ENCODE measurements at places on chromosomes 11 and 22.

DNA sequence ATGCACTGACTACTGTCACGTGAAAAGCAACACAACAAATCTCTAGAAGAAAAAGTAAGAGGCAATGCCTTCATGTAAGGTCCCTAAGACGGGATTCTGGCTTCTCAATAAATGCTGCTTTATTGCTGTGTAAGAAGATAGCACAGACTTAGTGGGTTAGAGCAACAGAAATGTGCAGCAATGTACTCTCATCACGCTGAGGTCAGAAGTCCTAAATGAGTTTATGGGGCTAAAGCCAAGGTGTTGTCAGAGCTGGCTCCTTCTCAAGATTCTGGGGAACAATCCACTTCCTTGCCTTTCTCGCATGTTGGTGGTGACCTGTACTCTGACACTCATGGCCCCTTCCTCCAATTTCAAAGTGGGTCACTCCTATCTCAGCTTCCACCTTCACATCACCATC lies 93.4 kb downstream of the SHANK2 start:
- DNase-seq: no peak

DNA sequence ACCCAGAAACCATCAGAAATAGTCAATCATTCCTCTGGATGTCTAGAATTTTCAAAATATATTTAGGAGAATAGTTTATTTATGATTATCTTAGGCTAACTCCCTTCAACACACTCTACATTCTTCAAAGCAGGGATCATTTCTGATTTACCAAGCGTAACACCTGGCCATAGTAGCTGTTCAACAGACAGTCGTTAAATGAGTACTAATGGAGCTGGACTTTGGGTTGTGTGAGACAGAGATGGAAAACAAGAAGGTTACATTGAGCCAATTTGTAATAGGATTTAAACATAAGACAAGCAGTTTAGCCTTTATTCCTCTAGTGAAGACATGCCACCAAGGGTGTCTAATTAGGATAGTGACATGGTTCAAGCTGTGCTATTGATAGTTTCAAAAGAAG lies 129.2 kb upstream of the ANO3 start:
- DNase-seq: no peak

DNA sequence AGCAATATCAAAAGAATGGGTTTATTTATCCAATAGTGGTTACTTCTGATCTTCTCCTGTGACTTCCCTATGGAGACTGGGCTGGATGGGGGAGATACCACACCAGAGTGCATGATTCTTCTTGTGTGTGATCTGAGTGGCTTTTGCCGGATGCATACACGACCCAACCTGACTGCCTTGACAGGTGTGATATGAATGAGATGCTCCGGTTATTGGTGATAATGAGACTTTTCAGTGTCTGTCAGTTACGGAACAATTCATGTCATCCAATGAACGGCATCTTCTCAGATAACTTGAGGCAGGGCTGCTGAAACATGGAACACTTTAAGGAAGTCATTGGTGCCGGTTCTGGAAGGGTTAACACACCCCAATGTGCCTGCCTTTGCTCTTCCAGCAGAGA lies 17.7 kb downstream of the FJX1 start:
- no peak for DNase-seq

DNA sequence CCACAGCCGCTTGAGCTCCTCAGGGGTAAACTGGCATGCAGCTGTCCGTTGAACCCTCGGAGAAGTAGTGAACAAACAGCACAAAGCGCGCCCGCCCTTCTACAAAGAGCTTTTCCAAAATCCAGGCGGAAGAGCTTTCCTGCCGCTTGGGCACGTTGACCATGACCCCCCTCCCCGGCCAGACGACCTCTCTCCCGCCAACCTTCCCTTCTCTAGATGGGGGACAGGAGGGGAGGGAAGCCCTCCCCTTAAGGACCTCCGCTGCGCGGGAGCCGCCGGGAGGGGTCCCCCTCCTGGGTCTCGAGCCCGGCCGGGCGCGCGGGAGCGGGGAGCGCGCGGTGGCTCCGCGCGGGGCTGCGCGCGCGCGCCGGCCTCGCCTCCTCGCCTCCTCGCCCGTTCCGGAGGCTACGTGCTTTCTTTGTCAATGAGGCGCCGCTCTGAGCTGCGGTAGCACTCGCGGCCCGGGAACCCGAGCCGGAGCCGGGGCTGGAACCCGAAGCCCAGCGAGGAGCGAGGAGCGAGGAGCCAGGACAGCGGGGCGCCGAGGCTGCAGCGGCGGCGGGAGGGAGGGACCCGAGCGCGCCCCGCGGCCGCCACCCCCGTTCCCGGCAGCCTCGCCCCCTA lies 118.6 kb downstream of the HIPK3 start:
- no peak for DNase-seq

GRCh38 chr11:103920449-103920848 lies 116.0 kb upstream of the DDI1 start:
- DNase-seq: no peak

DNA sequence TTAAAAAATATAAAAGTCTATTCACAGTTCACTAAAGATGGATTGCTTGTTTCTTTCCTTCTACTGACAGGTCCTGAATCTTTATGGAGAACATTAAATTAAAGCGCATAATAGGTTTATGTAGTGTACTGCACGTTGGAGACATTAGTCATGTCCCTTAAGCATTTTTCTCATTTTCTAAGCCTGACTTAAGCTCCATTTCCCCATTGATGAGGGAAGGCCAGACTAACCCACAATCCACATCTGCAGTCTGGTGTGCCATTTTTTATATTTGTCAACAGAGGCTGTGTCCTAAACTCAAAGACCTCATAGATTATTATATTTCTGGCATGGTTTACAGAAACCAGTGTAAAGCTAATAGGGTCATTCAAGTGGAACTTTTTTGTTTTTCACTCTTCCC lies 39.9 kb downstream of the CADM1 start:
- peak; percentile 9 for DNase-seq
